Activated naive CD4-positive, alpha-beta T cell treated with anti-CD3 and anti-CD28 coated beads for 36 hours (primary cell): ENCODE measurements at places on chromosomes 7 and 10.

DNA sequence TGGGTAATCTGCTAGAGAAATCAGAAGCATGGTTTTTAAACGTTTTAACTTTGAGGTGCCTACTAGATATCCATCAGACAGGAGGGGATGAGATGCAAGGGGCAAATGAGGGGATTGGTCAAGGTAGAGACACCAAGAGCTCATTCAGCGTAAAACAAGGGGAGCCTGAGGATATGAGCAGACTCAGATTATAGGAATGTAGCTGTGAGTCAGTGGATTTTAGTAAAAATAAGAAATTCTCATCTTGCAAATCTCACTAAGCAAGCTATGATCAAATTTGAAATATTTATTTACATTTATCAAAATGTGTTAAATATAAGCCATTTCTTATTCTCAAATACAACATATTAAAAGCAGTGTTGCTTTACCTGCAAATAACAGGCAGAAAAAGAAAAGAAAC is 21.4 kb upstream of the TFEC start:
- no peak for DNase-seq

DNA sequence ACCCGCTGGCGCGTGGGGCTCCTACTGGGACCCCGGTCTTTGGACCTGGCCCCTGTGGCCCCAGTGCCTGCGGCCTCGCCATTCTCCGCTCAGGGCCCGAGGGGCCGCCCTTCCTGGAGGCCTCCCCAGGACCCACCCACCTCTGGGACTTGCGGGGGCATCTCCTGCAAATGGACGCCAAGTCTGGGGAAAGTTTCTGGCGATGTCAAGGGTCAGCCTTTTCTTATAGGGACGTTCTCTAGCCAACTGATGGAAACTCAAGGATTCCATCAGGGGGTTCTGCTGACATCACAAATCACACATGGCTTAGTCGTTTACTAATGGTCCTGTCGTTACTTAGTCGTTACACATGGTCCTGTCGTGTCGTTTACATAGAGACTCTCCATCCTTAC is 57.7 kb upstream of the RHOBTB1 start:
- DNase-seq = no peak

GRCh38 chr10:126502441-126502840 is 114.2 kb upstream of the ADAM12 start:
- DNase-seq = no peak

DNA sequence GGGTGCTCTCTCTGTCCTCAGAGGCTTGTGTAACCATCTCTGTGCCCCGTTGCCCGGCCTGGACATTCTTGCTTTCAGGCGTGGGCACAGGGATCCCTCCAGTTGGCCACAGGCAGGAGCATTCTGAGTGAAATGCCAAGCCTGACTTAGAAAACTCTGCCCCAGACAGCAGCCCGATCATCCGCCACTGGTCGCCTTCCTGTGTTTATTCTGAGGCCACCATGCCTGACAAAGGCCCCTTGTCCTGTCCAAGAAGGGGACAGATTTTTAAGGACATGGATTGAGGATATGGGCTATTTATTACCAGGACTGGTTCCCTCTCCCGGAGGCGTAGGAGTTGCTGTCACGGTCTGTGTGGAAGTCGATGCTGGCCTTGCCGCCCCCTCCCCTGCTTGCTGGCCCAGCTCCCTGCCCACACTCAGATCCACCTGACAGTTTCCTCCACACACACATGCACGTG is 54.3 kb downstream of the SPOCK2 start:
- DNase-seq = no peak

DNA sequence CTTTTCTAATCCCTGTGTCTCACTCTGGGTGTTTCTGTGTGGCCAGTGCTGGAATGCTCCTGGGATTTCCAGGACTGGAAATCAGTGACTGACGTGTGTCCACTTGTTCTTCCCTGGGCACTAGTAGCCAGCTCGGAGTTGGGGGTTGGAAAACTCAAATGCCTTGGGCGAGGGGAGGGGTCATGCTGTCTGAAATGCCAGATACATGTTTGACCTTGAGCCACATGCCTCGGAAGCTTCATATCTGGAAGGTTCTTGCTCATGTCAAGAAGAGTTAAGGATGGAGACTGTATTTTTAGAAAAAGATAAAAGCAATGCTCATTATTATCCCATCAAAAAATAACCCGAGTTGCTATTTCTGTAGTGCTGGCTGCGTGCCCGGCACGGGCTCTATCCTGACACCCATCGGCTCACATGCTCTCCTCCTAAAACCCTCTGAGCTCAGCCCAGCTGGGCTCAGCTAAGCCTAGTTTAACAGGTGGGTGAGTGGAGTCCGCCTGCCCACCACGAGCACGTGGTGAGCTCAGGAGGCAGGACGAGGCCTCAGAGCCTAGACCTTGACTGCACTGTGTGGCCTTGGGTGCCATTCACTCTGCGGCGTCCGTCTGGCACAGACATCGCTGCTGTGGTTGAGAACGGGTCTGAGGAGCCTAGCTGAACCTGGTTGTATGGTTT is 6.4 kb downstream of the DPYSL4 start:
- no peak for DNase-seq
